ENCODE measurements at places on chromosomes 4 and X. TPM values are rescaled to one million over a fixed set of nuclear protein-coding genes. Genes with fewer than 3 reads are reported as not detected.

GRCh38 chr4:123200051-123200940 lies 196.3 kb upstream of the SPRY1 start:
- no peak for DNase-seq

- DNase-seq: no peak
Observed at GRCh38 chr4:142721187-142721586, 124.9 kb downstream of the INPP4B start.

DNA sequence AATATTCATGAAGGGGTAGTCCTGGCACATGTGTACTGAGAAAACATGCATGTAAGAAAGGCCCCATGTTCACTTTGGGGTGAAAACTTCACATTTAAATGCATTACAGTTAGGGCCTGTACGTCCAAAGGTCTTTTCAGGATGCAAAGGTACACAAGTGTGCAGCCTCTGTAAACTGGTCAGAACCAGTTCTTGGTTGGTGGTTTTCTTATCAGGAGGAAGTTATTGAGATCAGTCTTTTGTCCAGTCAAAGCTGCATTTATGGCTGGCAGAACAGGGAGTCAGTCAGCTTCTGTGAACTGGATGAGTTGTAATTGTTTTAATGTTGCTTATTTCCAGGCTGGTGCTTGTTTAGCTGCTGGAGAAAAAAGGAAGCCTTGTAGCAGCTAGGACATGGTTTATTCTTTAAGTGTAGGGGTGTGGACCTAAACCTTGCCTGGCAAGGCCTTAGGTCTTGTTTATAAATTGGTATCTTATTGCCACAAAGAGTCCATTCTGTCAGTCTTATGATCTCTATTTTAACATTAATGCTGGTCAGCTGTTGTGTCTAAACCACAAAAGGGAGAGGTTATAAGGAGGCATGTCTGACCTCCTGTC lies 1906.6 kb upstream of the TENM3 start:
- DNase-seq: no peak

DNA sequence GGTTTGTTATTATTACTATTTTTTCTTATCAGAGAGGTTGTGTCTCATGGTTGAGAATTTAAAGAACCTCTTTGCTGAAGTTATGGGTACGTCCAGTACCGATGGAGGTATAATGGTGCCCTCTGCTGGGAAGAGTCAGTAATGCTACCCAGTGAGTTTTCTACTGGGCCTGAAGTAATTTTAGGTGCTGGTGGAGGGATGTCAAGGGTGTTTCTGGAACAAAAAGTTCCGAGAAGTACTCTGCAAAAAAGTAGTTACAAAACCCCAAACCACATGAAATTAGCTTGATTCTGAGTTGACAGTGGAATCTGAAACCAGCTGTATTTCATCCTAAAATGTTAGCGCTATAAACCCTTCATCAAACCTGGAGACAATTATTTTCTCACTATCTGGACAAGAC lies 102.5 kb upstream of the MID1 start:
- DNase-seq: peak; percentile 28

GRCh38 chr4:100632163-100632562 lies 114.3 kb upstream of the EMCN start:
- DNase-seq: no peak

DNA sequence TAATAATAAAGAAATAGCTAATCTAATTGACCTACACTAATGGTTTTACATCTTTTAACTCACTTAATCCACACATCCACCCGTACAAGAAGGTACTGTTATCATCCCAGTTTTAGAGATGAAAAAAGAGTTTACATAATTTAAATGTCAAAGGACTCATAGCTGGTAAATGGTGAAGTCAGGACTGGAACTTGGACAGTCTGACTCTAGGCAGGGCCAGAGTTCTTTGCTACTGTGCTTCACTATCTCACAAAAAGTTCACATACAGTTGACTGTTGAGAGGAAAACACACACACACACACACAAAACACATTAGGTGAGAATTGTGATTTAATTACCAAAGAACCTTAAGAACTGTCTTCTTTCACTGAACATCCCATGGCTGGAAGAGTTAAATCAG lies 71.2 kb upstream of the PRSS48 start:
- DNase-seq: no peak

DNA sequence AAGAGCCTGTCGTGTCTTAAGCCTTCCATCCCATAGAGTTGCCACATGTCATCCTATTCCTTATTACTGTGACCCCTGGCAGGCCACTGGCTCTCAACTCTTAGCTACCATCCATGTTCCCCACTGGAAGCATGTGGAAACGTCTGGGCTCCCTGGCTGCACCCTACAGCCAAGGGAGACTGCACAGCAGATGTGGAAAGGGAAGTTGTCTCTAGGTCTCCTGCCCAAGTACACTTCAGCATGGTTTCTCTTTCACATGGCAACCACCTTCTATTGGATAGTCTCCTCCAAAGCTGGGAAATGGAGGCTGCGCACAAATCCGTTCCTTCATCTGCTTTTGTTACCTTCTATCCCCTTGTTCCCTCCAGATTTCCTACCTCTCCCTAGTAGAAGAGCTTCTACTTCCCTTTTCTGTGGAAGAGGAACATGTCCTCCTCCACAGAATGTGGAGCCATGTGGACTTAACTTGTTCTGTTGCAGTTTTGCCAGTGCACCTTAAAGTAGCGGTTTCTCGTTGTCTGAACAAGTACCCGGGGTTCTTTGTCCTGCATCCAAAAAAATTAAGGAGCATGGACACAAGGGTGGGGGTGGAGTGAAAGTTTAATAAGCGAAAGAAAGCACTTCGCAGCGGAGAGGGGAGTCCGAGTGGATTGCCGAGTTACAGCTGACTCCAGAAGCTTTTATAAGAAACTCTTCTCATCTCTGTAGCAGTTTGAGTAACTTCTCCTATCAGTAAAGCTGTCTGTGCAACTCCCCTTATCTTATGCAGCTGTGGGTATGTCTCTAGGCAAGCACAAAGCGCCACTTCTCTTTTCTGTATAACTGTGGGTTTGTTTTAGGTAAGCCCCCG lies 52.5 kb downstream of the HMGB2 start:
- DNase-seq: no peak

DNA sequence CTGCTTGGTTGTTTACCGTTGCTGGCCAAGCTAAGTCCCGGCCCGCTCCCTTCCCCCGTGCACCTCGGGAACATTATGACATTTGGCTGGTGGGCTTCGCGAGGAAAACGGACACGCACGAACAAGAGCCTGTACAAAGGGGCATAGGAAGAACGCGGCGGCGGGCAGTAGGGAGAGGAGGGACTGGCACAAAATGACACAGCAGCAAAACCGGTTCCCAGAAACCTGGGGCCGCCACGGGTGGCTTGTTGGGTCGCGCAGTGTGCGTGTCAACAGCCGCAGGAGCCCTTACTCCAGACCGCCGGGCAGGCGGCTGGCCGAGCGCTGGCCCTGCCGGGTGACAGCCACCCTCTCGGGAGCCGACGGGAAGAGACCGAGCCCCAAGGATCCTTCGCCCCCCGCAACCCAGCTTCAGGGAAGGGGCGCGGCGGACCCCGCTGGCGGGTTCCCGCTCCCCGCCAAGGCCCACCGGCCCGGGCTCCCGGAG lies 1.6 kb upstream of the LIN54 start:
- DNase-seq: no peak

- no peak for DNase-seq
Observed at GRCh38 chr4:38659346-38659745, 4.7 kb upstream of the KLF3 start.

GRCh38 chr4:1130316-1131186 lies 17.2 kb upstream of the RNF212 start:
- DNase-seq: peak; percentile 95

- DNase-seq: no peak
Observed at GRCh38 chr4:173436771-173437265, 37.9 kb upstream of the SCRG1 start.

GRCh38 chr4:7717946-7718490 lies 221.6 kb downstream of the AFAP1 start:
- no peak for DNase-seq

DNA sequence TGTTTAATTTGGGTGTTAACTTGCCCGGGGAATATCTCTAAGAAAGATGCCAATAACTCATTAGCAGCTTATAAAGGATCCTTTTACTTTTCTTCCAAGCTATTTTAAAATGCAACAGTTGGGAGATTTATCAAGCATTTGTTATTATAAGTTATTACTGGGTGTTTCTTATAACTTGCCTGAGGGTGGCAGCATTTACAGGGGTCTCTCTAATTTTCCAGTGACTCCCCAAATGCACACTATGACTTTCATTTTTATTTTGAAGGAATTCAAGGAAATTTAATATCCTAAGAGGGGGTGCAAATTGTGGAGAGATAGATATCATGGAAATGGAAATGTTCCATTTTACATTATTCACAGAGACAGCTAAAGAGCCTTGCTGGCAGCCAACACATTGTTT lies 138.0 kb downstream of the PDGFRA start:
- no peak for DNase-seq

- no peak for DNase-seq
Observed at GRCh38 chrX:43728966-43729365, 72.9 kb downstream of the MAOA start.

DNA sequence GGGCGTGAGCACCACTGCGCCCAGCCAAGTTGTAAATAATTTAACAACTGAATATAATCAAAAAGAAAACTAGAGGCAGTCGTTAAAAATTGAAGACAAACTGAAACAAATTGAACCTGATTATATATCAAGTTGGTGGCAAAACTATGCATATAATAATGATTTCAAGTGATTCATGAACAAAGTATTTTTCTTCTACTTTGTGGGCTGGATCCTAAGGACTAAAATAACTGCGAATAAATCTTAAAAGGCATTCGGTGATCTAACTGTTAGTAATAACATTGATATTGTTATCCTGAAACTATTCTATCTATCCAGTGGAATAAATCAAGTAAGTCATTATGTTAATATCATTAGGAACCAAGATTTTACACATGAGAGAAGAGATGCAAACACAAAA lies 21.2 kb upstream of the USP9X start:
- DNase-seq: no peak

DNA sequence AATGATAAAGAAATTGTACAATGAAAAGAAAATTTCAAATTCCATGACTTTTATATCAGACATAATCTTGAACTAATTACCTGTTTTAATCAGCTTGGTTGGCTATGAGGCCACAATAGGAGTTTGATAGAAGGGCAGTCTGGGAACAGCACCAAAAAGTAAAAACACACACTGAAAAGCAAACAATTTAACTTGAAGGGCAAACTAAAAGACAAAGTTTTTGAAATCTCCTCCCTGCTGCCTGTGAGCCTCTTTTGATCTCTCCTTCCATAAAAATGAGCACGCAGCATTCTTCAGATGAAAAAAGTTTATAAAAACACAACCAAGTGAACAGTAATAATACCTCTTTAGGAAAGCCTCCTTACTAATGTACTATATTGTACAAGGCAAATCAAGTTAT lies 8.1 kb downstream of the ODAM start:
- DNase-seq: no peak

GRCh38 chr4:167587361-167587760 lies 353.1 kb upstream of the SPOCK3 start:
- no peak for DNase-seq

DNA sequence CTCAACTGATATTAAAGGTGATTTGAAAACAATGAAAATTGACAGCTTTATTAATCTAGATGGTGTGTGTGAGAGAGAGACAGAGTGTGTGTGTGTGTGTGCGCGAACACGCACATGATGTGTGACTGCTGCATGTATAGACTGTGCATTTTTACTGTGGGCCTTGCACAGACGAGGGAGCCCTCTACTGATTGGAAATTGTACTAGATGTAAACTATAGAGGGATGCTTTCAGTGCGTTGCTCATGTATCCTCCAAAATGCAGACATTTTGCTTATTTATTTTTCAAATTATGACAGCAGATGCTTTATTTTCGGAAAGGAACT lies 168.4 kb upstream of the GK2 start:
- DNase-seq: peak; percentile 31

SOD3 gene
- 2.6 TPM for polyA plus RNA-seq

IL2RG gene
- 0.95 TPM for polyA plus RNA-seq

CHRDL1 gene
- polyA plus RNA-seq: 12.6 TPM

PLRG1 gene
- polyA plus RNA-seq: 93.2 TPM

TMPRSS11E gene
- polyA plus RNA-seq: not detected

TECRL gene
- polyA plus RNA-seq: 0.06 TPM

GPC4 gene
- polyA plus RNA-seq: 15.5 TPM

Data from spinal cord (tissue), 10 donors.